ENCODE measurements at places on chromosomes 3 and 15. TPM values are rescaled to one million over a fixed set of nuclear protein-coding genes. Genes with fewer than 3 reads are reported as not detected.

Gene ALPK3
- total RNA-seq = 18.6 TPM

Gene FBN1
- total RNA-seq = 194 TPM

Gene SLITRK3
- total RNA-seq = 1.2 TPM

Gene CYP1A2
- not detected for total RNA-seq

Gene GRAMD1C
- total RNA-seq = 1.1 TPM

Gene IL17RD
- 22.9 TPM for total RNA-seq

Data from posterior vena cava (tissue), 2 donors.